ENCODE measurements at places on chromosomes 1 and 21.

DNA sequence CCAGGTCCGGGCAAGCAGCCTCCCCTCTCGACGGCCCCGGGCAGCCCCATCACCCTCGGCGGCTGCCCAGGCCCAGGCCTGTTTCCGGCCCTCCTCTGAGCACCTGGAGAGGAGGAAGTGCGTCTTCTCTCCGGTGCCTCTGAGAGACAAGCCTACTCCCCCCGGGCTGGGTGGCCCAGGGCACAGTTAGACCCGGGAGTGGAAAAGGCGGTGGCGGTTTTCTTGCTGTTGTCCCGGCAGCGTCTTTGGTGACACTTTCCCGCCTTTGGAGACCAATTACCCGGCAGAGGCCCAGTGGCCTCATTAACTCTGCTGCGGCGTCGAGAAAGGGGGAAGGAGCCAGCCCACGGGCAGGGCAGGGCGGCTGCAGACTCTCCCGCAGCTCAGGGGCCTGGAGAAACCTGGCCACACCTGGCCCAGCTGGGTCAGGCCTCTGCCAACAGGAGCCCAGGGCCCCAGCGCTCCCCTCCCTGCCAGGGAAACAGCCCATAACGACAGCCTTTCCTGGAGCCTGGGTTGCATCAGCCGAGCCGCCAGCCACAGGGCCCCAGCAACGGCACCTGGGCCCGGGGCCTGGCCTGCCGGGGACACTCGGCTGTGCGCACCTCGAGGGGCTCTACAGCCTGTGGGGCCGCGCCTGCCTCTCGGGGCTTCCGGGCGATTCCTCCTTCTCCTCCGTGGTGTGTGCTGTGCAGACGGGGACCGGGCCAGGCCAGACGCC lies 28.4 kb upstream of the C1orf159 start:
- peak; percentile 38 for DNase-seq

DNA sequence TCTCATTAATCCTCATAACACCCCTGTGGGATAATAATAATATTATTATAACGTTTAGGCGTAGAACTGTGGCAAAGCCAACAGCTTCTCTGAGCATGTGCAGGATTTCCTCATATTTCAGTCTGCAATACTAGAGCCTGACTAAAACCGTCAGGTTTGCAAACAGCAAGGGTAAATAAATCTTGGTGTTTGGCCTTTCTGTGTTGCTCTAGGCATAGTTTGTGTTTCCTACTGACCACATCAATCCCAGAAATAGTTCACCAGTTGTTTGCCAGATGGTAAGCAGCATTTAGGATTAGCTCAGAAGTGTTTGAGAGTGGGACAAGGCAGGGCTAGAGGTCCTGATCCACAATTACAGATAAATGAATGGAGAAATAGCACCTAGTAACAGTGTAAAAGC lies 2.8 kb upstream of the KCNA3 start:
- no peak for DNase-seq

DNA sequence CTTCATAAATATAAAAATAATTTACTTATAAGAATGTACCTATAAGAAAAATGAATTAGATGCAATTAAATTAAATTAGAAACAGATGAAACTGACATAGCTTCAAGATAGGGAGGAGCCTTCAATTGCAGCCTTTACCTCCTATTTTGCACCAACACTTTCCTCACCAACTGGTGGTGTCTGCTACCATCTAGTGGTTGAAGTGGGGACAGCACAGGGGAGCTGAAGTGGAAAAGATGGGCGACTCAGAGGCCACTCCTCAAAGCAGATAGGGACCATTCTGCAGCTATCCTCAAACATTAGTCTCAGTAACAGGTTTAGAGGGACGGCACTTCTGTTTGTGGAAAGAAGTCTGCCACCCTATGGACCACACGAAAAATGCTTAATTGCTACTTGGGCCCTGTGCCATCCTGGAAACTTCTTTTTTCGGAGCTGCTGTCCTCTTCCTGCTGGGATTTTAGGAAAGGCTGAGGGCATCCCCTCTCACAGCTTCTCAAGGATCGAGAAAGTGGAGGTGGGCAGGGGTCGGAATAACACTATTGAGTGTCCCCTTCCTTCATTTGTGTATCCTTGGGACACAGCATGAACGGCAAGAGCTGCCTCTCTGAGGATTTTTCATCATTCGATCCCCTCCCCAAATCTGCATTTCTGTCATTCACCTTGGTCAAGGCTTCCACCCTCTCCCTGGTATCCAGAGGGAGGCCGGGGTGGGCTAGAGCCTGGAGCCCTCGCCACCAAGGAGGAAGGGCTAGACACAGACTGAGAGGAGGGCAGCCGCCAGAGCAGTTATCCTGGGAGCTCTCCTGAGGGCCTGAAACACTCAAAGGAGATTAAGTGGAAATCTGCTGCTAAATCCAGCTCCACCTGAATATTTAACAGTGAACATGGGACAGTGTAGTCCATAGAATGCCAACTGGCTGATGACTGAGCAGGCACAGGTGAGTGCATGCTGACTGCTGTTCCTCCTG lies 9.6 kb downstream of the PROK1 start:
- peak; percentile 74 for DNase-seq

GRCh38 chr1:107264561-107264960 lies 123.7 kb downstream of the NTNG1 start:
- DNase-seq, result no peak

DNA sequence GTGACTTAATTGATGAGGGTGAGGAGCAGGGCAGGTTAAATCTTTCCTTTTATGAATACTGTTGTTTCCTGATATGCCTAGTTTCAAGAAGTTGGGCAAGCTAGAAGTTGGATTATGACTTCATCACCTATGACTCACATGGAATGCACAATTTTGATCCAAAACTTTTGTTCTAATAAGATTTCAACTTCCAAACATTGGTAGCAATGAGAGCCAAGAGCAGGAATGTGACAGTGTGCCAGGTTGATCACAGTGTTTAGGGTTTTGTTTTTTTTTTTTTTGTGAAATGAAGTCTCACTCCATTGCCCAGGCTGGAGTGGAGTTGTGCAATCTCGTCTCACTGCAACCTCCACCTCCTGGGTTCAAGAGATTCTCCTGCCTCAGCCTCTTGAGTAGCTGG lies 349.4 kb downstream of the DUSP10 start:
- DNase-seq, result no peak

GRCh38 chr1:159839116-159839849 lies 12.6 kb downstream of the SLAMF8 start:
- DNase-seq, result no peak

- no peak for DNase-seq
Observed at GRCh38 chr1:37035014-37035691, 838 bp upstream of the GRIK3 start.

DNA sequence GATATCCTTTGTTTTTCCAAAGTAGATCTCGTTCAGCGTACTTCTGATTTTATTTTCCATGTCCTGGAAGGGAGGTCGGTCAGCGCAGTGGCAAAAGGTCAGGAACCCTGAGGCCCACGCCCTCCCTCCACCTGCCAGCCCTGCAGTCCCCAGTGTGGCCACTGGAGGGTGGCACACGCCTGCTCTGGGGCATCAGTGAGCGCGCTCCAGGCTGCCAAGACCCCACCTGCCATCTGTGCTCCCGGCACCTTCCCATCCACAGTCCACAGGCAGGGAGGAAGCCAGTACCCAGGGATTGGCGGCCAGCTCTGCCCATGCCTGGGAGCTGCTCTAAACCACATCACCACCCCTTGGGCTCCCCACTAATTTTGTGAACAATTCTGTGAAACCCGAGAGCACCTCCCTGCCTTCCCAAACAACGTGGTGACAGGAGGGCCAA lies 32.3 kb downstream of the SLC66A1 start:
- peak; percentile 35 for DNase-seq

GRCh38 chr1:53319296-53320101 lies 8.4 kb downstream of the LRP8 start:
- no peak for DNase-seq

All from stimulated activated CD4-positive, alpha-beta T cell treated with anti-CD3 and anti-CD28 coated beads, TNF-alpha, amount 100 ng/mL, for 1 hour (primary cell).